ENCODE measurements at places on chromosomes 16 and 17.

DNA sequence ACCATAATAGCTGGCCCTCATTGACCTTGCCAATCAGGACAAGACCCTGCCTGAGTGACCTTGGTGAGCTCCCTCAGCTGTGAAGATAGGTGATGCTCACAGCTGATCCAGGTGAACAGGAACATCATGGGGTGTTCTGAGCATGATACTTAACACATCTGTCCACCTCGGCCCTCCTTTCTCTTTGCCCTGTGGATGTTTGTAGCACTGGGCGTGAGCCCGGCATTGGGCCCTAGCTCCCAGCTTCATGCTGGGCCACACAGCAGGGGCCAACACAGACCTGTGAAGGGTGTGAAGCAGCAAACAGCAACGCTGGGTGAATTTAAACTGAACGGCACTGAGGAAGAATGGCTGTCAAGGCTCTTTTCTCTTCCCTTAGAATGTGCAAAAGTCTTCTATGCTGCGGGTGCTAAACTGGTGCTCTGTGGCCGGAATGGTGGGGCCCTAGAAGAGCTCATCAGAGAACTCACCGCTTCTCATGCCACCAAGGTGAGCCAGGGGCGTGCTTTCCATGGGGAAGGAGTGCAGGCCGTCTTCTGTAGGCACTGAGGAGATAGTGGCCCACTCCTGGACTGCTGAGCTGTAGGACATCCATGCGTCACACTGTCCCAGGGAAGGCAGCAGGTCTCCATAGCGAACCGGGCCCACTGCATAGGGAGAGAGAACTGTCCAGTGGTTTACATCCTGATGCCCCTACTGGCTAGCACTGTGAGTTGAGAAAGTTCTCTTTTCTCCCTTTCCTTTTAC lies 35.9 kb downstream of the TMEM11 start:
- DNase-seq: no peak

DNA sequence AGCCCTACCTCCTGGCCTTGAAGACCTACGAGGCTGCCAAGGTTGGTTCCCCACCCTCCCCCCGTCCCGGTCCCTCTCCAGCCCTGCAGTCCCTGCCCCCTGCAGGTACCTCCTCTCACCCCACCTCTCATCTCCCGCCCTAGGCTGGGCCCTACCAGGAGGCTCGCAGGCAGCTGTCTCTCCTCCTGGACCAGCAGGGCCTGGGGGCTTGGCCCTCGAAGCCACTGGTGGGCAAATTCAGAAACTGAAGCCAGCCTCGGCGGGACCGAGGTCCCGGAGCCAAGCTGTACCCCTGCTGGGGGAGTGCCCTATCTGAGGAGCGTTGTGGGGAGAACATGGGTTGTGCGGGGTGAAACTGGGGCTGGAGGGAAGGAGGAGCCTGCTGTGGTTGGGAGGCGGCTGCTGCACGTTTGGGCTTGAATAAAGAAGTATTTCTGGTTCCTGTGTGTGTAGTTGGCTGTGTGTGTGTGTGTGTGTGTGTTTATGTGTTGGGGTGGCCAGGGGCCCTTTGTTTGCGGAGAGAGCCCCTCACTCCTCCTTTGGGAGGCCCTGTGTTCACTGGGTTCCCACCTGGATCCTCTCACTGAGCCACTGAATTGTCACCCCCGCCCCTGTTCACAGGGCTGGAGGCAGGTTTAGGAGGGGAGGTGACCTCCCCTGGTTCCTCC lies 5.9 kb downstream of the ADAD2 start:
- no peak for DNase-seq

DNA sequence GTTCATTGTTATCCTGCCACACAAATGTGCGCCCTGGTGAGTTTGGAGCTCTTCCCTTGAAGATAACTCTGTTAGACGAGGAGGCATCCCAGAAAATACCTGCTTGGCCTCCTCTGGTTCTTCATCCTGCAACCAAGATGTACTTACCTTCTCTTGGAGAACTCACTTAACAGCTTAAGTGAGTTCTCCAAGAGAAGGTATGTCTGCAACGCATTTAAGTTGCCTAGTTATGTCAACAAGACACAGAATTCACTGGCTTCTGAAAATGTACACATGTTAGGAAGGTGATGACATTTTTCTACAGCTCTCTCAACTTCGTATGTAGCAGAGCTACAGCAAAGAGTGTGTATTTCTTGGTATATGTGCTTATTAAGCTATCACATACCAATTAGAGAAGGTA lies 78.6 kb upstream of the NOG start:
- no peak for DNase-seq

DNA sequence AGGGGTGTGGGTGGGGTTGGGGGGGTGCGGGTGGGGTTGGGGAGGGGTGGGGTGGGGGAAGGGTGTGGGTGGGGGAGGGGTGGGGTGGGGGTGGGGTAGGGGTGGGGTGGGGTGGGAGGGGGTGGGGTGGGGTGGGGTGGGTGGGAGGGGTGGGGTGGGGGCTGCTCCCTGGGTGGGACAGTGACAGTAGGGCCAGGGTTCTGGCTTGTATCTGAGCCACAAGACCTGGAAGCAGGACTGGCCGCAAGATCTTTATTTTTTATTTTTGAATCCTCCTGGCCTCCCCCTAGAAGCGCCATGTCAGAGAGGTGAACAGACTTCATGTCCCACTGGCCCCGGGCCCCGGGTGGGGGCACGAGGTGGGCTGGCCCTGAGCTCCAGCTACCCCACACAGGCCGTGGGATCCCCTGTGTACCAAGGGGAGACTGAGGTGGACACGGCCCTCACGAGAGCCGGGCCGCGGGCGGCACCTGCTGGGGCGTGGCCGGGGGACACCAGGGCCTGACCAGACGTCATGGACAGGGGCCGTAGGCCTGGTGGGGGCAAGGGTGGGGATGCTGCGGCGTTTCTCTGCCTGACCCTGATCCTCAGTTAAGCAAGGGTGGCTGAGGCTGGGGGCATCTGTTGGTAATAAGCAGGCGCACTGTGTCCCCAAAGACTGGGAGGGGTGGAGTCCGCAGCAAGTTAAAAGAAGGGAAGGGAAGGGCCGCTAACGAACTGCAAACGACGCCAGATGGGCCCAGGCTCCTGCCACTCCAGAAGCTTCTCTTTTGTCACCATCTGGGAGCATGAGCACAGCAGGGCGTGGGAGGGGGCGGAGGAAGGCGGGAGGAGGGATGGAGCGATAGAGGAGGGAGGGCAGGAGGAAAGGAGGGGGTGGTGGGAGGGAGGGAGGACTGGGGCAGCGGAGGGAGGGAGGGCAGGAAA lies 22.3 kb upstream of the PABPN1L start:
- DNase-seq: no peak

GRCh38 chr17:57727630-57728175 lies 17.4 kb downstream of the CCDC182 start:
- DNase-seq: no peak

GRCh38 chr17:68016838-68017237 lies 18.7 kb upstream of the KPNA2 start:
- DNase-seq: no peak

- DNase-seq: no peak
These were observed 55.6 kb downstream of the SF3B3 start for GRCh38 chr16:70579248-70579647.

DNA sequence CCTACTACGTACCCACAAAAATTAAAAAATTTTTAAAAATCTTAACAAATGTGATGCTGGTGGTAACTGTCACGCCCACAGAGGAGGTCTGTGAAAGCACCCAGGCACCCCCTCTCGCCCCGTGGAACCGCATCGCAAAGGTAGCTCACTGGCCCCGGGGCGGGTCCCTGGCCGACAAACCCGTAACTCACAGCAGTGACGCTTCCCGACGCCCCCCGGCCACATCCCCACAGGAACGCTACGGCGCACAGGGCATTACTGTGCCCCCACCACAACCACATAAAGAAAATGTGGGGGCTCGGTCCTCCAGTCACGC lies 366 bp downstream of the ANKS3 start:
- DNase-seq: no peak

DNA sequence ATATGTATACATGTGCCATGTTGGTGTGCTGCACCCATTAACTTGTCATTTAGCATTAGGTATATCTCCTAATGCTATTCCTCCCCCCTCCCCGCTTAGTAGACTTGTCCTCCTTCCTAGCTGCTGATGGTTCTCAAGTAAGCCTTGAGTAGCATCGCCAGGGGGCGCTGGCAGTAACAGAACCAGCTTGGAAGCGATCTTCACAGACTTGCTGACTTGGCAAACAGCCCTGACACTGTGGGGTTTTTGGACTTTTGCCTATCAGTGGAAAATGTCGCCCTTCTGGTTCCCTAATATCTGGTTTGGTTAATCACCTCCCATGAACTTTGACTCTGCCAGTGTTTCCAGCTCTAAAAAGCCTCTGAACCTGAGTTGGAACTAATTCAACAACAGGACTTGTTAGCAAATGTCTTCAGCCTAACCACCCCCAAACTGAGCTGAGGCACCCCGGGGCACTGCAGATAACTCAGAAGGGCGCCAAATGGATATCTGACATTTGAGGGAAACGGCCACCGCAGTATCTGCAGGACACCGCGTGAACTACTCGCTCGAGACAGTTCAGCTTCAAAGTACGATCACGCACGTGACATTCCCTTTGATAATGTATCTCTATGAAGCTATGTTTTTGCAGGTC lies 15.4 kb upstream of the SPATA32 start:
- peak; percentile 89 for DNase-seq

DNA sequence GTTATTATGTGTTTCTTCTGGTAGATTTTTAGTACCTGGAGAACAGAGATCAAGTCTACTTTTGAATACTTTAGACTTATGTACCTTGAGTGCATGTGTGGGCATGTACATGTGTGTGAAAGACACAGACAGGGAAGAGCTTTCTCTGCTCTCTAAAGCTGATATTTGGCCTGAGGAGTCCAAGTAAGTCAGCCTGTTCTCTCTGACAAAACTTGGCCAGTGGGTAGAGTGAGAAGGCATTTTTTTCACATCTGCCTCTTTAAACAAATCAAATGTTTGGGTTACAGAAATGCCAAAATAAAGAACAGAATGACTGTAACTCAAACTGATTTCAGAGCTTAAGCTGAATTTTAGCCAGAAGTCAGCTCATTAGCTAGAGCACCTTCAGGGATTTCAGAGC lies 309.7 kb upstream of the DYNLRB2 start:
- DNase-seq: no peak
